ENCODE measurements at places on chromosomes 12 and 14.

DNA sequence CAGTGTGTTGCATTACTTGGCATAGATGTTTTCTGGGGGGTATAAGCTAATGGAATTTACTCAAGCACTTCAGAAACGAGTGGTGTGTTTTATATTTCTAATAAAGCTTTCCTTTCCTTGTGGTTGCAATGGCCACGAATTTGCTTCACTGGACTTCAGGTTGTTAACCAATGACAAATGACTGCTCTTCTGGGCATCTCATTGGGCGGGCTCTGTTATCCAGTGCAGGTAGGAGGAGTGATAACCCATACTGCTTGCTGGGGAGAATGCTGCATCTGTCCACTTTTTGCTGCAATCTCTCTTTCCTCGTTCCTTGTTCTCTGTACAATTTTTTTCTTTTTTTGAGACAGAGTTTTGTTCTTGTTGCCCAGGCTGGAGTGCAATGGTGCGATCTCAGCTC lies 80.0 kb upstream of the RPH3A start:
- no peak for DNase-seq

GRCh38 chr14:87896393-87897380 lies 96.3 kb downstream of the GALC start:
- DNase-seq, result peak; percentile 56

GRCh38 chr12:59820594-59821011 lies 224.8 kb downstream of the SLC16A7 start:
- DNase-seq, result peak; percentile 40

GRCh38 chr12:76738824-76739579 lies 24.9 kb upstream of the ZDHHC17 start:
- DNase-seq, result no peak

GRCh38 chr14:93186956-93187355 lies 1.8 kb downstream of the LYSET start:
- no peak for DNase-seq

DNA sequence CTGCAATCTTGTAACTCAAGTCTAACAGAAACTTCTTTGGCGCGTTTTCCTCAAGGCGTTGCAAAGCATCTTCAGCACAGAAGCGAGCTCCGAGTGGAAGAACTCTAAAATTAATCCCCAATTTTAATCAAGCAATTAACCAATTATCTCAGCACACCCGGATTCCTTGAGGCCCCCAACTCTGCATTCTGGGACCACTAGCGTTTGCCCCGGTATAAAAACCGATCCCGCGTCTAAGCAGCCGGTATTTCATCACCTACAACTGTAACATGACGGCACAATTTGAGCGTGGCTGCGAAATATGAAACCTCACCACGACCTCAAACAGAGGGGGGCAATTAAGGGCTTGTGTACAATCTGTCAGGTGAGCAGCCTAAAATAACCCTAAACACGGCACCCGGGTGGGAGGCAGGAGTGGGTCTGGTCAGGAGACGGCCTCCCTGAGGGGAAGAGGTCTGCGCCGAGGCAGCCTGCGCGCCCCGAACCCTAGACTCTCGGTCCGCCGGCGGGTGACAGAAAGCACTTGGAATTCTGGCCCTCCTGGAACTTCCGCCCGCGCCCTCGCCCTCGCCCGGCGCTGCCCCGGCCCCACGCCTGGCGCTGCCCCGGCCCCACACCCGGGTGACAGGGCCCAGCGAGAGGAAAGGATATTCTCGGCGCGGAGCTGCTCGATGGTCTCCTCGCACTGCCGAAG lies 594 bp downstream of the ZCCHC8 start:
- DNase-seq, result peak; percentile 70

GRCh38 chr14:39246618-39247017 lies 12.9 kb downstream of the MIA2 start:
- no peak for DNase-seq

- no peak for DNase-seq
Observed at GRCh38 chr12:47818467-47819137, 1.1 kb downstream of the HDAC7 start.

Data from AG20443 (cell line).